ENCODE measurements at places on chromosomes 4 and X.

- DNase-seq: no peak
Observed at GRCh38 chrX:154595559-154596249, 10.8 kb downstream of the CTAG1A start.

DNA sequence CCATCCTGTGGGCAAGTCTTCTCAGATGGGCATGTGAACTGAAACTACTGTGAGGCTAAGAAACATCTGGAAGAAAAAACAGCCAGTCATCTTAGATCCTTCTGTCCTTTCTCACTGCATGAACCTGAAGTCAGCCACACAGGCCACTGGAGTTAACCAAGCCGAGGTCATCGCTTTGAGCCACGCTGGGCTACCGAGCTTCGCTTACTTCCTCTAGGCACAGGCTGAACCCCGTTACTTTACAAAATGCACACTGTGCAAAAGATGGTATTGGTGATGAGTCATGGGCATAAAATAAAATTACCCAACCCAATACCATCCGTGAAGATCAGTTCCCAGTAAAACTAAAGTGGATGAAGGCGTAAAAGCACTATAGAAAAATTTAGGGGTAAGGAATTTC lies 86.2 kb downstream of the MTMR1 start:
- no peak for DNase-seq

- no peak for DNase-seq
Observed at GRCh38 chrX:153305972-153306371, 15.6 kb downstream of the PNMA6F start.

DNA sequence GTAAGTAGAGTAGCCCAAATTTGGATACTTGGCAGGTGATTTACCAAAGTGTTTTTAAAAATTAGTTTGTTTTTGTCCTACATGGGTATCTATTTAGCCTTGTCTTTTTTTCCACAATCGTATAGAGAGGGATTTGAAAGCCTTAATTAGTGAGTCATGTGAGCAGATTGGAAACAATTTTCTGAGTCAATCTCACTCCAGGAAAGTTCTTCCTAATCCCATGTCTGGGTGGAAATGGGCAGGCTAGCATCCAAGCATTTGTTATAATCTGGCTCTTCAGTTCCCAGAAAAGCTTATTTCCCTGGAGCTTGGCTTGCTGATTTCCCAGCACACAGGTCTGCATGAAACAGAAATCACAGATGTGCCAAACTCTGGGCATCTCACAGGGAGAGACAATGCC lies 426.9 kb upstream of the BOD1L1 start:
- no peak for DNase-seq

GRCh38 chr4:31545755-31546154 lies 825.6 kb downstream of the PCDH7 start:
- DNase-seq: no peak
